ENCODE measurements at places on chromosomes 5 and 9. TPM values are rescaled to one million over a fixed set of nuclear protein-coding genes. Genes with fewer than 3 reads are reported as not detected.

Gene NUTM2G
- total RNA-seq = not detected

Gene SLC36A2
- not detected for total RNA-seq

Gene DBN1
- total RNA-seq = 6.0 TPM

Gene SLC6A18
- not detected for total RNA-seq

Gene IRX1
- total RNA-seq = not detected

Gene TSSK1B
- total RNA-seq = not detected

Gene AQP7
- 0.27 TPM for total RNA-seq

Gene CCDC192
- not detected for total RNA-seq

Gene AGXT2
- not detected for total RNA-seq

Gene WDR70
- total RNA-seq = 42.1 TPM

Gene PFN3
- total RNA-seq = not detected

Gene SOX30
- total RNA-seq = 0.12 TPM

Gene IFNA13
- not detected for total RNA-seq

Gene CER1
- not detected for total RNA-seq

Gene SLC34A3
- total RNA-seq = not detected

Gene PCDHGB2
- total RNA-seq = 1.0 TPM

Gene ELAVL2
- total RNA-seq = not detected

Gene LRRTM2
- total RNA-seq = 0.07 TPM

Gene FGF10
- not detected for total RNA-seq

Gene CERCAM
- 0.88 TPM for total RNA-seq

Gene OLFM1
- 5.3 TPM for total RNA-seq

Gene CDH18
- total RNA-seq = not detected

Gene GPR21
- 0.32 TPM for total RNA-seq

Gene CDH9
- not detected for total RNA-seq

Gene FKBP15
- total RNA-seq = 43.7 TPM

Gene FGFR4
- 1.3 TPM for total RNA-seq

Gene FAM169A
- 6.0 TPM for total RNA-seq

Gene SMIM33
- 0.54 TPM for total RNA-seq

Gene SH3GL2
- not detected for total RNA-seq

Gene ZNF608
- 0.32 TPM for total RNA-seq

Gene DEPDC1B
- 28.9 TPM for total RNA-seq

Gene TOR4A
- 16.8 TPM for total RNA-seq

Data from T-helper 1 cell treated with Interleukin-12 subunit alpha and Interleukin-12 subunit beta and Interleukin-4 antibody, amounts not matched to agents 30 ng/mL and 1 ng/mL, for 36 hours (primary cell).